ENCODE measurements at places on chromosomes 6 and 20.

GRCh38 chr6:14659841-14660240 lies 542.3 kb downstream of the CD83 start:
- no peak for ATAC-seq

- no peak for ATAC-seq
Observed at GRCh38 chr6:52074716-52075115, 12.7 kb downstream of the PKHD1 start.

GRCh38 chr20:50192364-50193198 lies 2.0 kb downstream of the CEBPB start:
- no peak for ATAC-seq

DNA sequence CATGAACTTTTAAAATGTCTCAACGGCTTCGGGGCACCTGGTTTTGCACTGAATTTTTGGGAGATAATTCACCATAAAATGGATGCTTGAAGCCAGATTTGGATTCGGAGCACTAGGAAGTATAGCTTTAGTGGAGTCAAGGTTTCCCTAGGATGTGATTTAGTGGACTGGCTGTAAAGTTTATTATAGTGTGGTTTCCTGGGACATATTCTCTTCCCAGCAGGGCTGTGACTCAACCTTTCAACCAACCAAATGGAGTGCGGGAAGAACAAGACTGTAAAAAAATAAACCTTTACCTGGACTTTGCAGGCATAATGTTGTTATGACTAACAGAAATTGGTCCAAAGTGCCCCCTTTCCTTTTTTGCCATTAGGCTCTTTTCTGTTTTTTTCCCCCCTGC lies 327.4 kb upstream of the MAN1A1 start:
- no peak for ATAC-seq

- no peak for ATAC-seq
Observed at GRCh38 chr6:27630727-27631608, 158.1 kb upstream of the ZNF184 start.

- no peak for ATAC-seq
Observed at GRCh38 chr20:19794941-19795340, 36.9 kb downstream of the RIN2 start.

- ATAC-seq, result no peak
Observed at GRCh38 chr6:23218751-23219150, 649.4 kb downstream of the HDGFL1 start.

GRCh38 chr6:154594496-154595198 lies 84.2 kb upstream of the CNKSR3 start:
- no peak for ATAC-seq

- ATAC-seq, result no peak
Observed at GRCh38 chr6:141808662-141809061, 324.1 kb upstream of the GJE1 start.

DNA sequence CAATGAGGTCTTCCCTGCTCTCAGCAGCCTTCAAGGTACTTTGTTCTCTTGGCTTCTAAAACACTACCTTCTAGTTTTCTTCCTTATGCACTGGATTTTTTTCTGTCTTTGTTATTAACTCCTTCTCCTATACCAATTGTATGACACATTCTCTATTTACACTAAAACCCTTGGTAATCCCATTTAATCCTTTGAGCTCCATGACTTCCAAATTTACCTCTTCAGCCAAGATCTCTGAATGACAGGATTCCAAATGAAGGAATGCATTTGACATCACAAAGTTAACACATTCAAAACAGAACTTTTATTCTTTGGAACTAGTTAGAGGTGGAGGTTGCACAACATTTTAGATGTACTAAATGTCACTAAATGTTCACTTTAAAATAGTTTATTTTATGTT lies 86.6 kb upstream of the SAMD5 start:
- no peak for ATAC-seq

- no peak for ATAC-seq
Observed at GRCh38 chr6:170221753-170222400, 69.0 kb downstream of the DLL1 start.

GRCh38 chr6:92275150-92275549 lies 1144.2 kb downstream of the EPHA7 start:
- ATAC-seq, result no peak

GRCh38 chr20:48284315-48284714 lies 499.0 kb upstream of the SULF2 start:
- no peak for ATAC-seq

DNA sequence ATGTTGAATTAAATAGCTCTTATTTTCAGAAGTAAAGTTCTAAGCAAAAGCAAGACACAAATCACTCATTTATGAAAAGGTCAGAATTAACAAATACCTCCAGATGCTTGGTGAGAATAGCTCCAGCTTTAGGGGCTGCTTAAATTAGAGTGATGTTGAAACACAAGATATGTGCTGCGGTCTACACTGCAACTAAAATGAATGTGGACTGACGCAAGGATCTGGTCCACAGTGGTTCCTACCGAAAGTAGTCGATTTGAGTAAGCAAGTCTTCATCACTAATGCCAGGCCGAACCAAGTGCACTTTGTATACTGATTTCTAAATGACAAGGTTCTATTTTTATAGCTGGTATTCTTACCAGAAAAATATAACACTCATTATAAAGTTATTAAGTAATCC lies 96.3 kb downstream of the PRDM1 start:
- ATAC-seq, result no peak

DNA sequence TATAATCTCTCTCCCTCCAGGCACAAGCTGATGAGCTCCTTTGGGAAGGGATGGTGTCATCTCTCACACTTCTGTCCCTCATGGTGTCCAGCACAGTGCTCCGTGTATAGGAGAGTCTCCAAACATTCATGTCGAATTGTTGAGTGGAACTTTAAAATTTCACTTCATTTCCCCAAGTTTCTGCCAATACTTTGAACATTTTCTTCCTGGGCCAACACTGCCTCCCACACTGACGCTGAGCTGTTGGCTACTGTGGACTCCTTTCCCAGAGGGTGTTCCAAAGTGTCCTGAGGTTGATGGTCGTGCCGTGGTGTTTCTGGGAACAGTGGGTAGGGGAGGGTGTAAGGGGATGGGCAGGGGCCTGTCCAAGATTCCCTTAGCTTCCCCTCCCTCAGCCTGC lies 122.7 kb downstream of the TIAM2 start:
- no peak for ATAC-seq

DNA sequence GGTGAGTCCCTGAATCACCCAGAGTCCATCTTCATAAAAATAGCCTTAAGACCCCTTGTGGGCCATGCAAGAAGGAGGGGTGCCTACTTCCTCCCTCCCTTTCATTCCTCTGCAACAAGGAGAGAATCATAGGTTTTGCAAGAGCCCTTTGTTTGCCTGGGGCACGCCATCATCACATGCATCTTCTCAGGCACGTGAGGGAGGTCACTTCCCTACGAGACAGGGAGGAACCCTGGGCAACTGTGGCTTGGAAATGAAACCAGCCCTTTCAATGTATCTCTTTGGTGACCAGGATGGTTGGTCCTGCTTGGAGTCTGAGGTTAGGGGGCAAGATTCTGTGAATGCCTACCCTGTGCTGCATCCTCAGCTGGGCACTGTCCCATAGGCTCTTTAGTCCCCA lies 194.8 kb downstream of the MAFB start:
- ATAC-seq, result peak; percentile 15

DNA sequence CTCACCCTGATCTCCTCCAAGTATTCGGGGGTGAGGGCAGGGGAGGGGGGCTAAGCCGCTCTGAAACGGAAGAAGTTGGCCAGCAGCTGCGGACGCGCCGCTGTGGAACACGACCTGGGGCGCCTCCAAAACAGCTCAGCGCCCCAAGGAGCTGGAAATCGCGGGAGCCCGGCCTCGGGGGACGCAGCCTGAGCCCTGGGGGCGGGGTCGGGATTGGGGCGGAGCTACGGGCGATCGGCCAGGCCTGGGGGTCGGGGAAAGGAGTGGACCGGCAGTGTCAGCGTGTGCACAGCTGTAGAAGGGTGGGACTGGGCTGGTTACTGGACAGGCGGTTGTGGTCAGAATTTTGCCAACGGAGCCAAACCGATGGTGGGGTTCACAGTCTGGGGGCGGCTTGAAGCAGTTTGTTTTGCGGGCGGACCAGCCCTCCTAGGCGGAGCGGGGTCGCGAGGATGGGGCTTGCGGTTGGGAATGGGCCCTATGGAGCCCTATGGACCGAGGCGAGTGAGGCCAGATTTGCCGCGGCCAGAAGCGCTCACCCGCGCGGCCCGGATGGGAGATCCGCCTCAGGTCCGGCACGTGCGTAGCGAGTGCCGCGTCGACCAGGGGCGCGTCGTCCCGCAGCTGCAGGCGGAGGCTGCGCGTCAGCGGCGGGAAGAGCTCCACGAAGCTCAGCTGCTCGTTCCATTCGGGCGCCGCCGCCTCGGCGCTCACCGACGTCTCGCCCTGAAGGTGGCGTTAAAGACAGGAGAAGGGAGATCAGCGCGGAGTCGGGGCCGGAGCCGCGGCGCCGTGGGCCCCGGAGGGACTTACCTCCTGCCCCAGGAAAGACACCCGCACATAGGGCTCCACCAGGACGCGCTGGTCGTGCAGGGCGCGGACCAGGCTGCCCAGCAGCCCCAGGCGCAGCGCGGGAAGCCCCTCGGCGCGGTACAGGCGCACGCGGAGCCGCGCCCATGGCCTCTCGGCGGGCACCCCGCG lies 14.3 kb upstream of the SPAG4 start:
- ATAC-seq, result peak; percentile 89

- ATAC-seq, result no peak
Observed at GRCh38 chr6:40822619-40823018, 216.4 kb downstream of the UNC5CL start.

- ATAC-seq, result no peak
Observed at GRCh38 chr6:10000551-10000950, 414.3 kb downstream of the TFAP2A start.

GRCh38 chr6:18792866-18793265 lies 405.7 kb downstream of the RNF144B start:
- no peak for ATAC-seq

DNA sequence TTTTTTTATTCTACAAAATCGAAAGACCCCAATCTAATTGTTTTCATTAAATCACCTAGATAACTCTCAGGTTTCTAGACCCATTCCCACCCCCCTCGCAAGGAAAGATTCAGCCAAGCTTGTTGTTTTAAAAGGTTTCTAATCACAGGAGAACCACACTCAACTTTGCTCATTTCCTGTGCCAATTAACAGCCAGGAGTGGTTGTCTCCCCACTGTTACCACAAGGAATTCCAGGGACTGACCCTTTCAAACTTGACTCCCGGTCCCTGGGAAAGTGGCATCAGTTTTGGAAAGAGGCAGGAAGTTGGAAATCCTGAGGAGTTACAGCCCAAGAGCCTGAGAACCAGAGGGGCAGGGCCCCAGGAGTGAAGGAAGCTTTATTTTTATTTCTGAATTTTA lies 561.3 kb upstream of the JAG1 start:
- no peak for ATAC-seq

DNA sequence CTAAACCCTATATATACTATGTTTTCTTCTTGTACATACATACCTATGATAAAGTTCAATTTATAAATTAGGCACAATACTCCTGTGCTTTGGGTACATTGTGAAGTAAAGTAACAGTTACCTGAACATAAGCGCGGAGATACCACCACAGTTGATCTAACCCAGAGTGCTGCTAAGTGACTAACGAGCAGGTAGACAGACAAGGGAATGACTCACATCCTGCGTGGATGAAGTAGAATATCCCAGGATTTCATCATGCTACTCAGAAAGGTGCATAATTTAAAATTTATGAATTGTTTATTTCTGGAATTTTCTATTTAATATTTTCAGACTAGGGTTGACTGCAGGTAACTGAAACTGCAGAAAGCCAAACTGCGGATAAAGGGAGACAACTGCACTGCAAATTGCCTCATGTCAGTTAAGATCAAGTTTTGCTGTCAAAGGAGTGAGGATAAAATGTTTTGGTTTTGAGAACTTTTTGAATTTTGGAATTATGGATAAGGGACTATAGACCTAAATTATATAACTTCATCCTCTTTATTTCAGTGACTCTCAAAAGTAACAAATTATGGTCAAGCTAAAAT lies 14.4 kb downstream of the MKKS start:
- no peak for ATAC-seq

- ATAC-seq, result no peak
Observed at GRCh38 chr6:145587334-145587733, 148.0 kb downstream of the EPM2A start.

DNA sequence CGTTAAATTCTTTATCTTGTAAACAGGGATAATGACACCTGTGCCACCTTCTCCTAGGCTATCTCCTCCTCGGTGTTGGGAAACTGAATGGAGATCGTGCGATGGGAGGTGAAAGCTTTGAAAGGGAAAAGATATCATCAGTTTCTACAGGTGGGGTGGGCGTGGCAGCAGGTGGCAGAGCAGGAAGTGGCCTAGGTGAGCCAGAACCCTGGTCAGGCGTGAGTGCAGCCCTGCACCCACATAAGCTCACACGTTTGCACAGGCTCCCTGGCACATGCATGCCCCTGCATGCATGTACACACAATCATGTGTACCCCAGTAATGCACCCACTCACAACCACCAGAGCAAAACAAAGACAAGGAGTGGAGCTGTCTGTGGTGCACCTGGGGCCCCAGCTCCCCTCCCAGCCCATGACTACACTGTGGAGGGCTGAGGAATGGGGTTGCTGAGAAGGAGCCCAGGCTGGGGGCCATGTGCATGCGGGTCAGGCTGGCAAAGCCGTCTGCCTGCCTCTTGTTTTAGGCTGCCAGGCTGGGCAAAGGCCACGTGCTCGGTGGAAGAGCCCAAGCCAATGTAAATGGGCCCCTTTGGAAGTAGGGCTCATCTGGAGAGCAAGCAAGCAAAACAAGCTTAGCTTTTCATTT lies 61.5 kb downstream of the TFAP2C start:
- ATAC-seq, result no peak

DNA sequence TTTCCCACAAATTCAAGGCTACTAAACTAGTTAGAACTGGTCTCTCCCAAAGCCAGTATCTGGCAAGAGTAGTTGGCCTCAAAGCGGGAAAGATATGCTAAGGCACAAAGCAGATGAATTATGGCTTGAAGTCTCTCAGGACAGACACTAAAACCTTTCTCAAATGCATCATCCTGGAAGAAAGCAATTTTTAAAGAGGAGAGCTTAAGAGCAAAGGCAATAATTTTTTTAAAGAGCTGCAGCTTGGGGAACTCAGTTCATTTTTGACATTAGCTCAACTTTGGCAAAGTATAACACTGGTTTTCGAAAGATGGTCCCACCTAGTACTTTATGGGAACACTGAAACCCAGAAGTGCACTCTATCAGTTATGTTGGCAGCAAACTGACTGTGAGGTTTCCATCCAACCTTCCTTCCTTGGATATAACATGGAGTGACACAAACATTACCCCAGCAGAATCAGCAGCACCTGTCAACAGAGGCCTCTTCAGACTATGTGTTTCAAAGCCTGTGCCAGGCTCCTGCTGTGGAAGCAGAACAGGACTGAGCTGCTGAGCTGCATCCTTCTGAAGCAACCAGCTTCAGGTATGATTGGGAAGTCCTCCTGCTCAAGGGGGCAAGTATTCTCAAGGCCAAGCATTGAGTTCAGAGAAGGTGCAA lies 852.3 kb upstream of the HS3ST5 start:
- ATAC-seq, result no peak

- ATAC-seq, result no peak
Observed at GRCh38 chr6:54071821-54072340, 39.4 kb upstream of the MLIP start.

GRCh38 chr6:120211955-120212792 lies 862.6 kb upstream of the MAN1A1 start:
- no peak for ATAC-seq

Data from gastroesophageal sphincter (tissue), 4 donors.